ENCODE measurements at places on chromosomes 6 and 20. TPM values are rescaled to one million over a fixed set of nuclear protein-coding genes. Genes with fewer than 3 reads are reported as not detected.

- no peak for DNase-seq
These were observed 813.4 kb downstream of the MAFB start for GRCh38 chr20:39875492-39876110.

- DNase-seq = no peak
These were observed 124.7 kb upstream of the SASH1 start for GRCh38 chr6:148217921-148218320.

DNA sequence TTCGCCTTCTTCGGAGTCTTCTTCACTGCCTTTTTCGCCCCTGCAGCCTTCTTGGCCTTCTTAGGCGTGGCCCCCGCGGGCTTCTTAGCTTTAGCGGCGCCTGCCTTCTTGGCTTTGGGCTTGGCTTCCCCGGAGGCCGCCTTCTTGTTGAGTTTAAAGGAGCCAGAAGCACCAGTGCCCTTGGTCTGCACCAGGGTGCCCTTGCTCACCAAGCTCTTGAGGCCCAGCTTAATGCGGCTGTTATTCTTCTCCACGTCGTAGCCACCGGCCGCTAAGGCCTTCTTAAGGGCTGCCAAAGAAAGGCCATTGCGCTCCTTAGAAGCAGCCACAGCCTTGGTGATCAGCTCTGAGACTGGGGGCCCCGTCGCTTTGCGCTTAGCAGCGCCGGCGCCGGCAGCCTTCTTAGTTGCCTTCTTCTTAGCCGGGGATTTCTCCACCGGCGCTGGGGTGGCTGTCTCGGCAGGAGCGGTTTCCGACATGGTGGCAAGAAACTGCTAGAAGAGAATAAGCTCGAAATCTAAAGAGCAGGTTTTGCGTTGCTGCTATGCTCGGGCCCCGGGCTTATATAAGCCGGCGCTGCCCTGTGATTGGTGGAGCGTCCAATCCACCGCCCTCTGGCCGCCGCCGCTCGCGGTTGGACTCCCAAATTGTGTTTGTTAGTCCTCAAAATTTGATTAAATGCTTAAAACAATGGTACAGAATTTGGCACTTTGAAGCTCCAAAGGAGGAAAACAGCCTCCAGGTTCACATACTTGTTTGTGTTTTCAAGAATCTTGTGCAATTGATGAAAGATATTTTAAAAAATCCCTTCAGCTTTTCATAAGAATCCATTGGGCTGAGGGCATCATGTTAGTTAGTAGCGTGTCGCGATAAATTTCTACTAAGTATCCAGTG, 44.9 kb downstream of the OR2B2 start:
- DNase-seq = peak; percentile 83

SPATA25 gene
- 0.59 TPM for total RNA-seq

DNA sequence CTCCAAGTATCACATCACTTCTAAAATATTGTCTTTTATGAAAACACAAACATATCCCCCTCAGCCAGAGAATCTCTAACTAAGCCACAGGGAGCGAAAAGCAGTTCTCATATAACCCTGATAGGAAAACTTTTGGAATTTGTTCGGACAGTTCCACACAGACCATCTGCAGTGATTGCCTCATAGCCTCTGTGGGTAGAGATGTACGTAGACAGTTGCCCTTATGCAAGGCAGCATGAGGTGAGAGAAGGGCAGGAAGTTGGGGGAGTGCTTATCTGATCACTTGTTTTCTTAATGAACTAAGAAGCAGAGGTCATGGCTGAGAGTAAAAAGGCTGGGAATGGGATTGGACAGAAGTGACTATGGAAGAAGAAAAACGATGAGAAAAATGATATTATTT, 39.6 kb downstream of the SLC23A2 start:
- DNase-seq = peak; percentile 14

PRR18 gene
- not detected for total RNA-seq

DNA sequence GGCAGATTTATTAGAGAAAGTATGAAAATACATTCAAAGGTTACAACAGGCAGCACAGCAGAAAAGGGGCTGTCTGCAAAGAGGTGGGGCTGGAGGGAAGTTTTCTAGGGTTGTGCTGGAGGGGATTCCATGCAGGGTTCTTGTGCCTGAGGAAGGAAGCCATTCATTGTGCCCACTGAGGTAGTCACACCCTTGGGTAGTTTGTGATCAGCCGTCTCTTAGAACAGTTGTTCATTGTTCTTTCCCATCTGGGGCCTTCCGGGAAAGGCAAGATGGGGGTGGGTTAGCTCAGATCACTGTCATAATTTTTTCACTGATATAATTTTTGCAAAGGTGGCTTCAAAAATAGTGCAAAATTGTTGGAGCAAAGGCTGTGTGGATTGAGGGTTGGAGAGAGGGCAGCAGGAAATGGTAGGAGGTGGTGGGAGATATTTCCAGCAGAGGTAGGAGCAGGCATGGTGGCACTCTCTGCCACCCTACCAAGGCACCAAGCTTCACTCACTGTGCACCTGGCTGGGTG, 80.5 kb upstream of the GPR6 start:
- no peak for DNase-seq

DNA sequence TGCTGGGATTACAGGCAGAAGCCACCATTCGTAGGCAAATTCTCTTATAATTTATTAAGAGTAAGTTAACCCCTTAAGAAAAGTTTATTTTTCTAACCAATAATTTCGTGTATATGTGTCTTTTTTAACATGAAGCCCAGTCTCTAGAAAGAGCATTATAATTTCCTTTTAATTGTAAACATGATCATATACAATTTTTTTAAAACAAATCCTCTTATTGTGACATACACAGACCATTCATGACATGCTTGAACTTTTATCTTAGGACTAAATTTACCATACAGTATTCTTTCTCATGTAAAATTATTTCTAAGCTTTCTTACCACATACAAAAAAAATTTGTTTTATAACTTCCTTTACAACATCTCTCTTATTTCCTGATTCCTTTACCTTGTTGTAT, 6.7 kb downstream of the ACOT13 start:
- no peak for DNase-seq

- peak; percentile 57 for DNase-seq
These were observed 3.6 kb upstream of the MICA start for GRCh38 chr6:31399589-31400466.

- DNase-seq = peak; percentile 81
These were observed 664 bp upstream of the BAG6 start for GRCh38 chr6:31652925-31653724.

PHACTR2 gene
- 63.5 TPM for total RNA-seq

DNA sequence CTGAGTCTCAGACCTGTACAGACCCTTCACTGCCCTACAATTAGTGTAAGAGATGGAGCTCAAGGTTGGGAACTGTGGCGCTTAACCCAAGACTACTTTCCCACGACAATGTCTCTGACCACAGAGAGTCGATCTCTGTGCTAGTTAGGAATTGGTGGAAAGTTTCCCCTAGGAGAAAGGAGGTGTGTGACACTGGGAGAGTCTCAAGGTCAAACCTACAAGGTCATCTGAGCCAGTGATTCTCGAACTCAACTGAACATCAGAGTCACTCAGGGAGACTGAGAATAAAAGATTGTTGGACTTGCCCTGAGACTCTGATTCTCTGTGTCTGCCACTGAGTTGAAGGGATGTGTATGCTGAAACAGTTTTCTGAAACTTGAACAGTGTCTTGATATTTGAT, 9.7 kb upstream of the AFDN start:
- DNase-seq = no peak

DNA sequence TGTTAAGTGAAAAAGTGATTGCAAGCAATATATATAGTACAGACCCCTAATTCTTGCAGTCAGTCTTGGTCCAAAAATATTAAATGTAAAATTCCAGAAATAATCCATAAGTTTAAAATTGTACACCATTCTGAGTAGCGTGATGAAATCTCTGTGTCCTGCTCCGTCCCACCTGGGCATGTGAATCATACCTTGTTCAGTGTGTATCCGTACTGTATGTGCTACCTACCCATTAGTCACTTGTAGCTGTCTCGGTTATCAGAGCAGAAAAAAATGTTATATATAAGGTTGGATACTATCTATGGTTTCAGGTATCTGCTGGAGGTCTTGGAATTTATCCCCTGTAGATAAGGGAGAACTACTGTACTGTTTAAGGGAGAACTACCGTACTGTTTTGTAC, 16.3 kb downstream of the IRAK1BP1 start:
- DNase-seq = no peak

DNA sequence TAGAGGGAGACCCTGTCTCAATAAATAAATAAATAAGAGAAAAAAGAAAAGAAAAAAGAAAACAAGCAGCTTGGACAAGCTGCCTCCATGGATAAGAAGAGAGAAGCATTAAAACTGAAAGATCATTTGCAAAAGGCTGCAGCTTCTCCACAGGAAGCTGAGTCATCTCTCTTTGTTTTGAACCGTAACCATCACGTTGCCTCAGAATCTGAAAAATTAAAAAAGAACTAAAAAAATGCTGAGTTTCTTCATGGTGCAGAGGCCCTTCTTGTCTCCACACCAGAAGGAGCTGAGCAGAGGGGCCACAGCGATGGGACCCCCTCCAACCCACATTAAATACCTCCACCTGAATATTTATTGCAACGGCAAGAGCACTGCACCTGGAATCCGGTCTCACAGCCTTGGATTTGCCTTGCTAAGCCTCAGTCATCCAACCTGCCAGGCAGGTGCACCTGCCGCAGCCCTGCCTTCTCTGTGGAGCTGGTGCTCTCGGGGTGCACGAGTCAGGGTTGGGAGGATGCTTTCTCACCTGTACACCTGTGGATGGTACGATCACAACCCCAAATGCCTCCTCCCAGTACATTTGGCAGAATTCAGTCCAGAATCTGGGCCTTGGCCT, 28.1 kb downstream of the TOX2 start:
- DNase-seq = peak; percentile 33

PAX1 gene
- not detected for total RNA-seq

DDAH2 gene
- 5.7 TPM for total RNA-seq

- no peak for DNase-seq
These were observed 17.6 kb upstream of the SIRPG start for GRCh38 chr20:1674990-1675780.

HLA-DOB gene
- 4.2 TPM for total RNA-seq

- DNase-seq = no peak
These were observed 22.9 kb upstream of the TMEM170B start for GRCh38 chr6:11514672-11515071.
